ENCODE measurements at places on chromosomes 2 and 18.
A peak's percentile ranks its signal among the peaks of the same experiment; 100 is the strongest.

- DNase-seq: peak; percentile 18
Observed at GRCh38 chr2:199777916-199778315, 73.1 kb downstream of the FTCDNL1 start.

DNA sequence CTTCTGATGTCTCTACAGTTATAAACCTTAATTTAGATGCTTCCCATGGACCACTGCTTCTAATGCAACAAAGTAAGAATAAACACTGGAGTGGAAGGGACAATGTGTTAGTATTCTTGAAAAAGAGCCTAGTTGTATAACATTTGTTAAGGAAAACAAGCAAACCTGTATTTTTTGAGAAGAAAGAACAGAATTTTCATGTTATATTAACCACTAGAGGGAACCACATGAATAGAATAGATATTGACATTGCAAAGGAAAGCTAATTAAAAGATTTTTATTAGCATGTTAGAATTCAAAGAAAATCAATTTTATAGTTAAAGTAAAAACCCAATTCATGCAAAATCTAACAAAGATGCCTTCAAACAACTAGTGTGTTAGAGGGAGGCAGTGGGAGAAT is 151.2 kb upstream of the BARD1 start:
- peak; percentile 2 for DNase-seq

DNA sequence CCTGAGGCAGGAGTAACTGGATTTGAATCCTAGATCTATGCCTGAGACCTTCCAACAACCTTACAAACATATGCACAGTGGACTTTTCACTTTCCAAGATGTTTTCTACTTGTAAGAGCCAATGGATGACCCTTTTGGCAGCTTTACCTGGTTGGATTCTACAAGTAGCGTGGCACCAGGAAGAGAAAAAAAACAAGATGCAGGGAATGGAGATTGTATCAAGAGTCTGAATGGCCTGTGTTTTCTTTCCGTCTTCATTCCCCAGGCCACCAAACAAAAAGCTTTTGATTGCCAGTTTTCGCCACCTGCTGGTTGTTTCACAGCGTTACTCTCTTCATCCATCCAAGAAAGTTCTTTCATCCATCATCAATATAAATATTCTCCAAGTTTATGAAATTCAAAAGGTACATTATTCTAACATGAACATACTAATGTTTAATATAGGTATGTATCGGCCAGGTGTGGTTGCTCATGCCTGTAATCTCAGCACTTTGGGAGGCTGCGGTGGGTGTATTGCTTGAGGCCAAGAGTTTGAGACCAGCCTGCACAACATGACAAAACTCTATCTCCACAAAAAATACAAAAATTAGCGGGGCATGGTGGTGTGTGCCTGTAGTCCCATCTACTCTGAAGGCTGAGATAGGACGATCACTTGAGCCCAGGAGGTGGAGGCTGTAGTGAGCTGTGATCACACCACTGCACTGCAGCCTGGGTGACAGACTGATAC is 3.5 kb upstream of the BCL2 start:
- peak; percentile 66 for DNase-seq

DNA sequence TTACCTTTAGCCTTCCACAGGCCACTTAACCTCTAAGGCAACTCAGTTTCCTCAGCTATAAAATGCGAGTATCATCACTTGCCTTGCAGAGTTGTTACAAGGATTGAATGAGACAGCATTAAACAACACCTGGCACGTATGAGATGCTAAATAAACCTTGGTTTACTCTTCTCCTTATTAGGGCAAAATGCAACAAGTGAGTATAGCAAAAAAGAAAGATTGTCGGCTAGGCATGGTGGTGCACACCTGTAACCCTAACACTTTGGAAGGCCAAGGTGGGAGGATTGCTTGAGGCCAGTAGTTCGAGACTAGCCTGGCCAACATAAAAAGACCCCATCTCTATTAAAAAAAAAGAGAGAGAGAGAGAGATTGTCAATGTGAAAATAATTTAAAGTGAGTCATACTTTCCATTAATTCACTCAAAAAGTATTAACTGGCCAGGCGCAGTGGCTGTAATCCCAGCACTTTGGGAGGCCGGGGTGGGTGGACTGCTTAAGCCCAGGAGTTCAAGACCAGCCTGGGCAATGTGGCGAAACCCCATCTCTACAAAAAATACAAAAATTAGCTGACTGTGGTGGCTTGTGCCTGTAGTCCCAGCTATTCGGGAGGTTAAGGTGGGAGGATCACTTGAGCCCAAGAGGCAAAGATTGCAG is 8.0 kb downstream of the ATAD2B start:
- no peak for DNase-seq

DNA sequence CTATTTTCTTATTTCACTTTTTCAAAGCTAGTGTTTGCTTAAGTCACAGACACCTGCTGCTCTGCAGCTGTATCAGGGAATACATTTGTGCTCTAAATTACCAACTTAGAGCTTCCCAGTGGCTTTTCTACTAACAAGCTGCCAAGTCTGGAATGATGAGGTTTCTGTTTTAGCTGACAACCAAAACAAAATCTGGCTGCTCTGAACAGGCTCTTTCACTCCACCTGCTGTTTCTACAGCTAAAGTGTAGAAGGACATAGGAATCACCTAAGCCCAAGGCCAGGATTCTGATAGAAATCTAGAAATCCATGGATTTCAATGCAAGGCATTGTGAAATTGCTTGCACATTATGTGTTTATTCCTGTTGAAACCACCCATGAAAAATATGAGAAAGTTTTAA is 201.2 kb downstream of the SUCLG1 start:
- DNase-seq: no peak

DNA sequence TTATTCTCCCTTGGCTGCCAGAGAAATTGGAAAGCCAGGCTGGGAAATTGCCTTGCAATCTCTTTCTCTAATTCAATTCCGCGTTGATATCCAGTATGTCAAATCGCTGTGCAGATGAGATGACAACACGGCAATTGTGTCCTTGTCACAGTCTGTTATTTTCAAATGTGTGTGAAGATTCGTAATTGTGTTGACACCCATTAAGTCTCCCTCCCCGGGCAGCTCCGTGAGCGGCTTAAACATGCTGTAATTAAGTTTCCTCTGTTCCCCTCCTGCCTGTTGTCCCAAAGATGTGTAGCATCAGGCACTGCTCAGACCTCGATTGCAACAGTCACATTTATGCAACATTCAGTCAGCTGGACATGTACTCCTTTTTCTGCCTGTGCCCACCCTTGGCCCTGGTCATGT is 209.5 kb downstream of the LPIN1 start:
- no peak for DNase-seq

- DNase-seq: no peak
Observed at GRCh38 chr2:233668605-233669260, 3.0 kb upstream of the UGT1A9 start.

DNA sequence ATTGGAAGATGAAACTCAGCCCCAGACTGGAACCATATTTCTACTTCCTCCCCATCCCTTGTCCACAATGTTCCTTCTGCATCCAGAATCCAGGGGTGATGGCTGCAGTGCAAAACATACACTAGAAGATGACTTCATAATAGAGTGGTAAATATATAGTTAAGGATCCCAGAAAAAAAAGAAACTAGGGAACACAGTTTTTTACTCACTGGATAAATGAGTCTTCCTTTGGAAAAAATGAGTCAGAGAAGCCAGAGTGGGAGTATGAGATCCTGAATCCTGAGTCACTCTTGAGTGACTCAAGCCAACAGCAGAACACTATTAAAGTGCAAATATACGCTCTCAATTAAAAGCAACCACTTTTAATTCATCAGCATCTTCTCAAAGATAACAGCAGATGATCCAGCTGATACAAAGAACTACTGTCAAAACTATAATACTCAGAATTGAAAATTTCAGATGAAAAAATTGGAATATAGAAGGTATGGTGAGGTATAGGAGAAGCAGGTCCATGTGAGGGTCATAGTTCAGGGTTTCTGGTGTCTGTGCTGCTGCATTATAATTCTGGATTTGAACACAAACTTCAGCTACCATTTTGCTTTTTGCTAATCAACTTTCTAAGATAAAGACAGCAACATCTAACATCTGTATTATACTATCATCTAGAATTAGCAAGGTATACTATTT is 987.2 kb upstream of the CDH2 start:
- no peak for DNase-seq

DNA sequence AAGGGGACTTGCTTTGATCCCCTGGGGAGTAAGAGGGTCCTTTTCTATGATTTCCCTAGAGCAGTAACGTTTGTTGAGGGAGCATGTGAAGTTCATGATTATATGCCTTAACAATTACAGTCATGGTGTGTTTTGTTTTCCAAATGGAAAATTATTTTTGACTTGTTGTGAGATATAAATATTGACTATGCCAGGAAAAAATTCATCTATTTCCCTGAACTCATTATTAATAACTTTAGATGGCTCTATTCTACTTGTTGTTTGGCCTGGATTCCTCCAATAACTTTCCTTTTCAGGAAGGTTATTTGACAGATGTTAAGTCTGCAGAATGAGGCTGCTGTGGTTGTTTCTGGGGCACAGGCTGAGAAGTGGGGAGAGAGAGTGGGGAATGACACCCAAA is 72.1 kb upstream of the LMAN1 start:
- no peak for DNase-seq

DNA sequence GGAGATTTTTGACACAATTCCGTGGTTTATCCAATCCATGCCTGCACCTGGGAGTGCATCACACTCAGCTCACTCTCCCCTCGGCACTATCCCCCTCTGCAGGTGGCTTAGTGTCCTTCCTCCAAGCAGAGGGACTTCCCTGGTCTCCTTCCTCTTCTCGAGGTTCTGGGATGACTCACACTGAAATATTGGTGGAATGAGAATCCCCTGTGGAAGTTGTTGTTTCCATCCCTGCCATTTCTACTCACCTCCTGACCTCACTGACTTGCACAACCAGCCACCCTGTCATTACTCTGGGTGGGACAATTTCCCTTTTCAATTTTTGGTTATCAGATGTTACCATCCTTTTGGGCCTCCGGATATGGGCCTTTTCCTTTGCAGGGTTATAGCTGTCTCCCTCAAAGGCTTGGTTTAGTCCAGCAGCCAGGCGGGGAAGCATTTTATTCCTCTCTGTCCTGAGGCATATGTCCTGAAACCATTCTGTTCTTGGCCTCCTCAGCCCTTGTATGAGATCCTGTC is 59.9 kb downstream of the PTPRM start:
- DNase-seq: peak; percentile 5

- peak; percentile 4 for DNase-seq
Observed at GRCh38 chr2:84302513-84303412, 156.3 kb downstream of the SUCLG1 start.

- no peak for DNase-seq
Observed at GRCh38 chr2:238053191-238053776, 7.5 kb upstream of the SCLY start.

- no peak for DNase-seq
Observed at GRCh38 chr18:3816610-3817363, 366.8 kb downstream of the TGIF1 start.

Data from hematopoietic multipotent progenitor cell (in vitro differentiated cells).